ENCODE measurements at places on chromosomes 6 and 20.

DNA sequence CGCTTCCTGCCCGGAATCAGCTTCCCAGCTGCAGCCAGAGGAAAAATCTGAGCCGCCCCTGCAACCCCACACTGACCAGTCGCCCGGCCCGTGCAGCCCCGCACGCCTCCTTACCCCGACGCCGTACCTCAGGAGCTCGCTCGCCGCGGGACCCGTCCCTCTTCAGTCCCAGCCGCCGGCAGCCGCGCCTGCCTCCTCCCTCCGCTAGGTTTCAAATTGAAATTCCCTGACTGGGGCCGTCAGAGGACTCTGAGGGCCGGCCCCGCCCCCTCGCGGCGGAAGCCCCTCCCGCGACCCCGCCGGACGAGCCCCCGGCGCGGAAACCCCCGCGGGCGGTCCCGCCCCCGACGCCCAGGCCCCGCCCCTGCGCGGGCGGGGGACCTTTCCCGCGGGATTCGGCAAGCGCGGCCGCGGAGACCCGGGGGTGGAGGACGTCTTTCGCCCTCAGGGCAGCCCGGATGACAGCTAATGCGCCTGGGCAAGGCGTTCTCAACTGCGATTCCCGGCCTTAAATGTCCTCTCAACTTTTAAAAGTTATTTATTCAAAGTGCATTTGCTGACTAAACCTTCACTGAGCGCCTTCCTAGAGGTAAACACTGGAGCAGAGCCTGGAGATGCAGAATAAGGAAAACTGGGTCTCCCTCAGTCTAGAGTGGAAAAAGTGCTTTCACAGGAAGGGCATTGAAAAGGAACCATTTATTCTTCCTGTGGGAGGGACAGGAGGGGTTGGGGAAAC, at the start of gene EPB41L2:
Gene EPB41L2 (minus strand): TSS at position 218 of the 736 bp plus-strand sequence. CDS start 106,760 bp downstream, outside the sequence.
- DNase-seq: peak; percentile 80

- DNase-seq: no peak
Observed at GRCh38 chr6:143007646-143008045, 53.0 kb upstream of the AIG1 start.

DNA sequence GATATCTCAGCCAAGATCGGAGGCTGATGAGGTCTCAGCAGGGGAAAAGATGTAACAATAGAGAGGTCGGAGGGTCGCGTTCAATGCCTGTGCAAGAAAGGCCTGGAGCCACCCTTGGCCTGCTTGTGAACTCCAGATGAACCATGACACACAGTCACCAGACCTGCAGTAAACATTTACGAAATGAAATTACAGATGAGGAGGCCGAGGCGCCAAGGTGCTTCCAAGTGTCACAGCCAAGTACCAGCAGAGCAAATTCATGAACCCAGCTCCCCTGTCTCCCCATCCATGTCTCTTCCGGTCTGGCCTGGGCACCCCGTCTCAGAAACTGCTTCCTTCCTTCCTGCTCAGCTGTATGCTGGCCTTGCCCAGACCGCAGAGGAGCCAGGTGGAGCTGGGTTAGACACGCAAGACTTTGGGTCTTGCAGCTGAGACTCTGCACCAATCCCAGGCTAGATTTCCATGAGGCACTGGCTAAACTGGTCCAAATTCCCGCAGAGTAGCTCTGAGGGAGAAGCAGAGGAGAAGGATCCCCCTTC, 48.1 kb downstream of the CHMP4B start:
- no peak for DNase-seq

GRCh38 chr20:53925651-53926401, 144.6 kb downstream of the BCAS1 start:
- no peak for DNase-seq

DNA sequence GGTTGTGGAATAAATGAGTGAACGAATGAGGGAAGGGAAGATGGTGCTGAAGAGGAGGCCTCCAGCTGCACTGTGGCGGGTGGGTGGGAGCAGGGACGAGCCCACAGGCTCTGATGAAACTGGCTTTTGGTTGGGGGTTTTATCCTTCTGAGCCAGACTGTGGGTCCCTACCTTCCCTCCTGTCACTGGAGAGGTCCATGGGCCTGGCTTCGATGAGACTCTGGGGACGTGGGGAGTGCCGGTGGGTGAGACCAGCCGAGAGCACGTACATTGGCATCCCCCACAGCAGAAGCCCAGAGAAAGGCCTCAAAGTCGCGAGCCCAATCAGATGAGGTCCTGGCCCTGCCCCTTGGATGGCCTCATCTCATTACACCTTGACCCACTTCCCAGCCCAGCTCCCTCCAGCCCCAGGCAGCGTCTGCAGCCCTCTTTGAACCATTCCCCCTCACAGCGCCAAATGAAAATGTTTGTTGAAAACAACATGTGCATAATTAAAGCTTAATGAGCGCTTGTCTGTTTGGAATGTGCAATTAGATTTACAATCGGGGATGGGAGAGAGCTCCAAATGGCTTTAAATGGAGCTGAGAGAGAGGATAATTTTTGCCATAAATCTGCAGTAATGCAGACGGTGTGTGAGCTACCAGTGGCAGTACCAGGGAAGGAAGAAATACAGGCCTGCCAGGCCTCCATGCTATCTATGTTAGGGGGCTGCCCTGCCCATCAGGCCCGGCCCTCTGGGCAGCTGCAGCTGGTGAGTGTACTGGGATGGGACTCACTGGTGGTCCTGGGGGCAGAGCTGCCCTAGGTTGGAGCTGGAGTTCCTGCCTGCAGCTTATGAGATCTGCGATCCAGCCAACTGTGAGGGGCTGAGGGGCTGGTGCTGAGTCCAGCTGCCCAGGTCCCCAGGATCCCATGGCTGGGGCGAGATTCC, 47.2 kb downstream of the TOX2 start:
- no peak for DNase-seq

DNA sequence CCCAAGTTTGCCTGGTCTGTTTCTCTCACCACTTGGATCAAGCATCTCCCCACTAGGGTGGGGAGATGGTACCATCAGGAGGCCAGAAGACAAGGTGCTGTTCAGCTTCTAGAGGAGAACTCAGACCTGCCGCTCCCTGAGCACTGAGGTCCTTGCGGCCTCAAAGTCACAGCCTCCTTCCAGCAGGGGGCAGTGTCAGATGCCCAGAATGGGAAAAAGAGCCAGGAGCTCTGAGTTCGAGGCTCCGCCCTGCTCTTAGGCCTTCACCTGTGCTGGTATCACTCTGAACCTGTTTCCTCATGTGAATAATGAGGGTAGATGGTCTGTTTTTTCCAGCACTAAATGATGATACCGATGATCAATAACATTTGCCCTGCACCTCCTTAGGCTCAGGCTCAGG, 68.7 kb downstream of the TOX2 start:
- DNase-seq: no peak

GRCh38 chr6:78347191-78347916, 520.0 kb upstream of the IRAK1BP1 start:
- no peak for DNase-seq

DNA sequence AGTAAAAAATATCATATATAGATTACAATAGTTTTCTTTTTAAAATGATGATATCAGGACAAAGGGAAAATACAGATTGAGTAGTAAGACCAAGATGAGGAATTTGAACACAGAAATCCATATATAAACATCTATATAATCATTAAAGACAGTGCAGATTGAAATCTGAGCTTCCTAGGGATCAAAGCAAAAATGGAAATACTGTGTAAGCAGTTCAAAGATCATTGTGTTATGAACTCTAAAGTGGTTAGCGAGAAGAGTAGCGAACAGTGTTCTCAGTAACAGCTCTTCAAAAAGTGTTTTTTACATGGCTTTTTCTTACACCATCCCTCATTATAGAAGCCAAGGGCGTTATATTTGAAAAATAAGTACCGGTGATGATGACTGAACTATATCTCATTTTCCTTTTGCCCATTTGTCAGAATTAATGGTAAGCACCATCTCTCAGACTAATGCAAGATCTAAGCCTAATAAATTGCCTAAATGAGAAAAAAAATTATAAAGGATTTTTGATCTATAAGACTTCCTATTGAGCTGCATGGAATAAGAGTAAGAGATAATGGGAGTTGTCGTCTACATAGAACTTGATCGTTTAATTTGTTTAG, 226.3 kb downstream of the ZFAND3 start:
- DNase-seq: no peak

GRCh38 chr20:13791540-13792459, 7.0 kb downstream of the NDUFAF5 start:
- no peak for DNase-seq

Measured in stimulated activated CD4-positive, alpha-beta T cell treated with anti-CD3 and anti-CD28 coated beads, Interleukin-1b, Interleukin-23, amount 100 ng/mL, for 4 hours (primary cell).